ENCODE measurements at places on chromosomes 11 and 22.
A peak's percentile ranks its signal among the peaks of the same experiment; 100 is the strongest.

DNA sequence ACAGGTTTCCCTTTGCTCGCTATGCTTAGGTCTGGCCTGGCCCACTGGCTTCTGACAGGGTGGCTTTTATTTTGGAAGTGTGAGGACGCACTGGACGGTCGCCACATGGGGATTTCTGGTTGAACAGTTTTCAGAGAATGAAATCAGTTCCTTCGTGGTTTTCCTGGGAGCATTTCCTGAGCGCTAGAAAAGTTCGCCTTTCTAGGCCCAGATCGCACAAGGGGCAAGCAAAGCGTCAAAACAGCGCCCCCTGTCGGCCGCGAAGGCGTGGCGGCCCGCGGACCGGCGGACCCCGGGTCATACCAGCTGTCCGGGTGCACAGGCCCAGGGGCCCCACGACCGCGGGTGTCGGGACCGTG, 12.7 kb upstream of the CYP2R1 start:
- DNase-seq = no peak

GRCh38 chr11:14611939-14612338, 31.7 kb upstream of the PDE3B start:
- no peak for DNase-seq

DNA sequence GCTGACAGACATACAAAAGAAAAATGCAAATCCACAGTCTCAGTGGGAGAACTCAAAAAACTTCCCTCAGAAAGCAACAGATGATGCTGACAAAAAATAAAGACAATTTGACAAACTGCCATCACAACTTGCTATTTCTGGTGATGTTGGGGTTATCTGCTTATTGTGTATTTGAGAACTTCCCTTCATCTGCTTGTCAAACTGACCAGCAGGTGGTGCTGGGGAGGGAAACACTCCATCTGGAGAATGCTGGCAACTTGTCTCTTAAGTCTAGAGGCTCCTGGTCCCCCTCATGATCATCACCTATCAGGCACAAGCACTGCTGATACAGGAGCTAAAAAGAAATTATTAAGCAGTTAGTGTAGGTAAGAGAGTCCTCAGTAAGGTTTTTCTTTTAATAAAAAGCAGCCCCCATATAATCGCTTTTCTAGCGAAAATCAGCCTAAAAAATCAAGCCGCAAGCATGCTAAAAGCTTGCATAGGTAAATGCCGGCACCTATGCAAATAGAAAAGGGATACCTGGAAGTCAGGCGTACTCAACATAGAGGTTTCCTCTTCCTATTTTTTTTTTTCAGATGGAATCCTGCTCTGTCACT, 9.8 kb upstream of the FAM111B start:
- peak; percentile 59 for DNase-seq

DNA sequence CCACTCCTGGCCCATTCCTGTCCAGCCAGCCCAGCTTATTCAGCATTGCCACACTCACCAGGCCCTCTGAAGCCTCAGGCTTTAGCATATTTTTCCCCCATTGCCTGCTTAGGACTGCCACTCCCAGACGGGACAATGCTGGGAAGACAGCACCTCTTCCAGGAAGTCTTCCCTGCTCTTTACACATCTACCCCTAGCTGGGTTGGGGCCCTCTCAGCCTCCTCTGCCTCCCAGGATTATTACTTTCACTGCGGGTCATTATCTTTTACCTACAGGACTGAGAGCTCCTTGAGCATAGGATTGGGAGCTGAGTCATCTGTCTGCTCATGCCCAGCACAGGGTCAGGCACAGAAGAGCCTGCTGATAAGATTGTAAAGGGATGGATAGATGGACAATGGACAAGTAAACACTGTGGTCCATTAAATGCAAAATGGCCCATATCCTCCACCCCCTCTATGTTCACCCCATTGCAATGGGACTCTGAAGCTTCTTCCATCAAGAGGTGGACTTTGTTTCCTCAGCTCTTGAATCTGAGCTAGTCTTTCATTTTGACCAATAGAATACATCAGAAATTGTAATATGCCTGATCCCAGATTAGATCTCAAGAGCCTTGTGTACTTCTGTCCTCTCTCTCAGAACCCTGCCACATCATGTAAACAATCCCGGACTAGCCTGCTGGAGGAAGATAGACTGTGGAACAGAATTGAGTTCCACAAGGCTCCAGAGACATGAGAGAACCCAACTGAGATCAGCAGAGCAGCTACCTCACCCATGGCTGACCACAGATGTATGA, 32.0 kb upstream of the LRRC32 start:
- DNase-seq = peak; percentile 41

- DNase-seq = no peak
These were observed 18.8 kb downstream of the KCTD17 start for GRCh38 chr22:37070334-37070733.

- no peak for DNase-seq
These were observed 40.7 kb downstream of the MOB2 start for GRCh38 chr11:1445741-1446445.

GRCh38 chr22:43155789-43156188, 4.4 kb downstream of the TSPO start:
- DNase-seq = no peak

Measured in RPMI7951 (cell line).